ENCODE measurements at places on chromosomes 16 and 17.

DNA sequence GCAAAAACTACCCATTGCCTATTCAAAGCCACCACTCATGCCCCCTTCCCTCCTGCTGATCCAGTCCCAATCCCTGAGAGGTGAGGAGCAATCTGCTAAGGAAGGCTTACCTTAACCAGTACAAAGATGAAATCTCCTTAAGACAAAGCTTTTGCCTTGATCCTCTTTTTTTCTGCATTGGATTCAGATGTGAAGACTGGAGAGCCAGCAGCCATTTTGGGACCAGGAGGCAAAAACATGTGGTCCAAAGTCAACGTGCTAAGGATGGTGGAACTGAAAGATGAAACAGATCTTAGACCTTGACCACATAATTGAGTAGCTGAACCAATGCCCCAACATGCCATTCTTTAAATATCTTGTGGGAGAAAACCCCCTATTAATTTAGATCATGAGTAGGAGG is 171.4 kb downstream of the IRX5 start:
- no peak for DNase-seq

DNA sequence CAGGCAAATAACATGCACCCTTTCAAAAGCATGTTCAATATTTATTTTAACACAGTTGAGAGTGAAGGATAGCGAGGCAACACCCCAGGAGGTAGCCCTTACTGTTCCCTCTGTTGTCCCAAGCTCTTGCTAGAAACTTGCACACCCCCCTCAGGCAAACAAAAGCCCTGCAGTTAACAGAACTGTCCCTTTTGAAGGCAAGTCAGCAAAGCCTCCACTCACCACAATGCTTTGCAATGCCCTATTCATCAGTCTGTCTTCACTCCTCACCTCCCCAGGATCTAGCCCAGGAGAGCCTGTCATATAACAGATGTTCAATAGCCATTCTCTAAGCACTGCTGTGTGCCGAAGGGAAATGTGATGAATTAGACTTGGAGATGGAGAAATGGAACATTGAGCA is 3.5 kb upstream of the CNEP1R1 start:
- no peak for DNase-seq

DNA sequence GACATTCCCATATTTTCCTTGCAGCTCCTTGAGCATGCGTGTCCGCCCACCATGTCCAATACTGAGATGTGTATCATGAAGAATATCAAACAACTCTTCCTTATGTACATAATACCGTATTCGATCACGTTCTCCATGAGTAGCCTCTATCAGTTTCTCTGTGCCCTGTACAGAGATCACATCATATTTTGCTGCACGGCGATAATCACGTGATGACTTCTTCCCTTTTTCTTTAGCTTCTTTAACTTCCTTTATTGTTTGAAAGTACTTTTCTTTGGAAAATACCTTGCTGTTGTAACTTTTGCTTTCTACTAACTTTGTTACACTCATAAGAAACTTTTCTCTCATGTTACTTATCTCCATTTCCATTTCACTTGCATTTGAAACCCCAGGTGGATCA is 6.6 kb downstream of the KRABD2 start:
- DNase-seq: no peak

DNA sequence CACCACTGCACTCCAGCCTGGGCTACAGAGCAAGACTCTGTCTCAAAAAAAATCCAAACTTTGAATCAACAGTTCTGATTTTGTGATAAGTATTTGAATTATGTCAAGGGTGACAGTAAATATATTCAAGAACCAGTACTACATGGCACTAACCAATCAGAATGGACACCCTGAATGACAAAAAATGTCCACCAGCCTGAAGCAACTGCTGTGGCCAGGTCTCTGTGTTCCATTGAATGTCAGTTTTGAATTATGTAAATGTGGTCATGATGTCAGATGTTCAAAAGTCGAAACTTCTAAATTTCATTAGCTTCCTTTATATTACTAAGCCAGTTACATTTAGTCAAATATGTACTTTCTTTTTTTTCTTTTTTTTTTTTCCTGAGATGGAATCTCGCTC is 15.4 kb upstream of the ATXN1L start:
- DNase-seq: no peak

- DNase-seq: no peak
These were observed 90.6 kb upstream of the CLEC18A start for GRCh38 chr16:69860233-69861231.

DNA sequence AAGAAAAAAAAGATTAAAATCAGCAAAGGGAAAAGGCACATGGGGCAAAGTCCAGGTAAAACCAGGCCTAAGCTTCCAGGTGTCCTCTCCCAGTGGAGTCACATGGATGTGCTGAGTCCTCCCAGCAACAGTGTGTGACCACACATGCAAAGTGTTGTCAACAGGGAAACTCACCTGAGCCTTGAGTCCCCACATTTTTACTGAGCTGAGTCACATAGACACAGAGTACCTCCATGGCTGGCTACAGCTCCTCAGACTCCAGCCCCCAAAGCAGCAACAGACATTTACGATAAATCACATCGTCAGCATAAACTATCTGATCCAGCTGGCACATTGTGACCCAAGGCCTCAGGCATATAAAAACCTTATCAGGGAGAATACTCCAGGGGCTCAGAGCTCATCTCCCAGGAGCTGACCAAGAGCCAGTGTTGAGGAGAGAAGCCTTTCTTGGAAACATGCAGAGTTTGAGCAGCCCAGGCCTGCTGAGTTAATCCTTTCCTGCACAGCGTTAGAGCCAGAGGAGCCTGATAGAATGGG is 20.5 kb downstream of the ERCC4 start:
- no peak for DNase-seq

DNA sequence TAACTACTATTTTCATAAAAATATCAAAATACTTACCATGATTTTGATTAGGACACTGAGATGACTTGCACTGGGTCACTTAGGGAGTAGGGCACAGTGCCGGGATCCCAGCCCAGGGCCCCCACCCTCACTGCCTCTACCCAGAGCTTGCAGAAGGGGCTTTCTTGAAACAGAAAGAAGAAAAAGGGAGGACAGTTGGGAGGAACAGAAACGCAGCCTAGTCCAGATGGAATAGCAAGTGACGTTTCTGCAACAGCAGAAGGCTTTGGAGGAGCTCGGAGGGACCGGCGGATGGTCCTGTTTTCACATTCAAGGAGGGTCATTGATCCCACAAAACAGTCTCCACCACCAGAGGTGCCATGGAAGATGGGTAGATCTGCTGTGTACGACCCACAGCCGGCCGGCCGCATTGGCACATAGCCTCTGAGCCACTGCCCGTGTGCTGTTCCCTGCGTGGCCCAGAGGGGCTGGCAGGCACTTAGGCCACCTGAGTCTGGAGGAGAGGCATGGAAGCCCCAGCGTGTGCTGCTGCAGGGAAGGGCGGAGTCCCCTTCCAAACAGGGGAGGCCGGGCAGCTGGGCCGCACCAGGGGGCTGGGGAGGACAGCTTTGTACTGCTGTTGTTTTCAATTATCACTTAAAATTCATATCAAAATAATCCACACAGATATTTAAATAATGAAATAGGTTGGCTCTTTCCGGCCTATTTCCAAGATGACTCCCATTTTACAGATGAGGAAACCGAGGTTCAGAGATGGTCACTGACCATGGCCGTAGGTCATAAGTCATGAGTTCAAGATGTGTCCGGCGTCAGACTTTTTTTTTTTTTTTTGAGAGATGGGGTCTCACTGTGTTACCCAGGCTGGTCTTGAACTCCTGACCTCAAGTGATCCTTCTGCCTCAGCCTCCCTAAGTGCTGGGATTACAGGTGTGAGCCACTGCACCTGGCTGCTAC is 22.9 kb upstream of the GSG1L start:
- DNase-seq: no peak

GRCh38 chr17:45073414-45074070 is 12.4 kb downstream of the NMT1 start:
- DNase-seq: peak; percentile 79

GRCh38 chr17:74218436-74218835 is 5.1 kb downstream of the TTYH2 start:
- DNase-seq: no peak

All from GM03348 (cell line).